Stimulated activated CD8-positive, alpha-beta memory T cell treated with anti-CD3 and anti-CD28 coated beads, Interleukin-15, amount 100 ng/mL, for 4 hours (primary cell): ENCODE measurements at places on chromosomes 11 and 22.

- DNase-seq = no peak
Measured at GRCh38 chr22:17093081-17093480, 8.3 kb downstream of the IL17RA start.

- DNase-seq = no peak
Measured at GRCh38 chr11:45745065-45745811, 59.7 kb upstream of the SLC35C1 start.

GRCh38 chr11:112315861-112316739 lies 55.4 kb upstream of the PLET1 start:
- DNase-seq = no peak

GRCh38 chr11:118820412-118821357 lies 29.7 kb upstream of the DDX6 start:
- DNase-seq = no peak

DNA sequence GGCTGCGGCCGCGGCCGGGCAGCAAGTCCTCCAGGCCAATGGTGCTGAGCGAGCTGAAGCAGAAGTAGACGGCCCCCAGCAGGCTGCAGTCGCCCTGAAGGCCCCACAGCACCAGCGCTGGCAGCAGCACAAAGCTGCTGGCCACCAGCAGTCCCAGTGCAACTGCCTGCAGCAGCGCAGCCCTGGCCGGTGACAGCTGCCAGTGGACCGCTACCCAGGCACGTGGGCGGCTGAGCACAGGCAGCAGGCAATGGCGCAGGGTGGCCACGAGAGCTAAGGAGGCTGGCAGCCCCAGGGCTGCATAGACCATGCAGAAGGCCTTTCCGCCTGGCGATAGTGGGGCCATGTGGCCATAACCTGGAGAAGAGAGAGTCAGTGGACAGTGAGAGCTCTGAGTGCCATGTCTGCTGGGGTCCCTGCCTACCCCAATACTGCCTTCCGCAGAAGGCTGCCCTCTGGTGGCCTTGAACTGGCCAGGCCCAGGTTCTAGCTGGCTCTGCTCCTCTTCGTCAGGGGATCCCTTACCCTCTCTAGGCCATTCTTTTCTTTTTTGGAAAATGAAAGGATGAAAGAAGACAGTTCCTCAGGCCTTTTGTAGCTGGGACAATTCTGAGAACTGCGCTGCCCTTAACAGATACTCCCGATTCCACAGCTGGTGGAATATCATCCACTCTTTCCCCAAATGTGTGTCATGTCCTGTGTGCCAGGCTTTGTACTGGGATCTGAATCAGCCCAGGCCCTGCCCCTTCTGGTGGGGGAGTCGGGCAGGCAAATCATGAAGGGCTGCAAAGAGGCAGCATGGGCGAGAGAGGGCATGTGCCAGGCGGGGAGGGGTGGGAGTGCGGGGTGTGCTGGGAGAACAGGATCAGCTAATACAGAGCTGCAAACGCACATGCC lies 1.8 kb downstream of the KCNK7 start:
- DNase-seq = no peak

- no peak for DNase-seq
Measured at GRCh38 chr11:108698844-108699642, 34.2 kb downstream of the DDX10 start.

DNA sequence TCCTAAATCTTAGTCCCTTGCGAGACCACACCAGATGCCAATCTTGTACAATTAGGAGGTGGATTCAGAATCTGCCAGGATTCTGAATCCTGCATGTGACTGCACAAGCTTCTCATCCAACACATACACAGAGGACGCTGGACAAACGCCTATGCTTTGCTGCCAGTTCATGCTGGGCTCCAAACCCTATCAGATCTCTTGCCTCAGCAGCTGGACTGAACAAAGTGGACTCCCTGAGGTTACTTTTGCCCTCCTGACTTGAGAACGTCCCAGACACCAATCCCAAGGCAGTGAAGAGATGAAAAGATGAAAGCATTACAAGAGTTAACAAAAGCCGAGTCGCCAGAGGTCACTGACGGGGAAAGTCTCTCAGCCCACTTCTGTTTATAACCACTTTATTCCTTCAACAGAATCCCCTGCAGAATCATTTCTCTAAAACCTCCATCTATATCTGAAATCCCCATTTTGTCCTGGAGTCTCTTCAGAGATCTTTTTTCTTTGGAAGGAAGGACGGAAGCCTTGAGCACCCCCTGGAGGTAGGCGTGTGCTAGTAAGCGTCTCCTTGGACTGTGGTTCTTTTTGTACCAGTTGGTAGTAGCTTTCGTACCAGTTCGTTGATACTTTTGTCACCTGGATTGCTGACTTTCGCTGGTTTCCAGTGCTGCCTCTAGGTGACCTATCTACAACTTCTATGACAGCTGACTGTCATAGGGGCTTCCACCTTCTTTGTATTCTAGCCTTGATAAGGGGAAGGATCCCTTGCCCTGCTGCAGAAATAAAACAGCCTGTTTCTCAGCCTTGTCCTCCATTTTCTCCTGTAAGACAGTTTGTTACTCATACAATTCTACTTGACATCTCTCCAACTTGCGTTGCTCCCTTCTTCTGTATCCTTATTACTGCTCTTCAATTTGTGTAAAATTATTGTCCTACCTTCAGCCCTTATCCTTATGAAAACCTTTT lies 26.1 kb upstream of the EED start:
- DNase-seq = peak; percentile 10

- DNase-seq = no peak
Measured at GRCh38 chr11:64765291-64765850, 5.6 kb upstream of the PYGM start.

- no peak for DNase-seq
Measured at GRCh38 chr22:32052936-32053791, 10.1 kb downstream of the SLC5A1 start.

GRCh38 chr11:110196884-110197420 lies 99.5 kb downstream of the RDX start:
- DNase-seq = no peak

DNA sequence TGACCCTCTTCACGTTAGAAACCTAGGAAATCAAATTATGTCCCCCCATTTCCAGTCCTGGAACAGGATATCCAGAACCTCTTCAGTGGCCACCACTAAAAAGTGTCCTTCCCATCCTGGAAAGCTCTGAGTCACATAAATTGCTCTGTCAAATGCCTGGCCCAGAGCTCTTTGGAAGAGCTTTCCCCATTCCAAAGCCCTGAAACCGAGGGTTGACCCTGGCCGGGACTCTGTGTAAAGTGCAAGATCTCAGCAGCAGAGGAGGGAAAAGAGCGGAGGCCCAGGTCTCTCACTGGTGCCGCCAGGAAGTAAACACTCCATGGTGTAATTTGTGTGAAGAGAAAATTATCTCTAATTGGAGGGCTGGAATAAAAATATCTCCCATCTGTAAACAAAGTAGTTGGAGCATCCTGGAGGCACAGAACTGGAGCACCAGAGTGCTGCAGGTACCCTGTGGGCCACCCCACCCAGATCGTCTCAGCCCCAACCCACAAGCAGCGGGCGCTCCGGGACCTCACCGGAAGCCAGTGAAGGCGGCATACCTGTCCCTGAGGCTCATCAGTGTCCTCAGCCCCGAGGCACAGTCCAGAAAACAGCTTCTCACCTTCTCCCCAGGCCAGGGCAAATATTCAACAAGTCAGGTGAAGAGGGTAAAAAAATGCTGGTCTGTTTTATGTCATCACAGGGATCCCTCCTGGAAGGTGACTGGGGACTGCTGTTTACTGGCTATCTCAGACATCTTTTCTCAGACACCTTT lies 4.7 kb upstream of the JAM3 start:
- no peak for DNase-seq

DNA sequence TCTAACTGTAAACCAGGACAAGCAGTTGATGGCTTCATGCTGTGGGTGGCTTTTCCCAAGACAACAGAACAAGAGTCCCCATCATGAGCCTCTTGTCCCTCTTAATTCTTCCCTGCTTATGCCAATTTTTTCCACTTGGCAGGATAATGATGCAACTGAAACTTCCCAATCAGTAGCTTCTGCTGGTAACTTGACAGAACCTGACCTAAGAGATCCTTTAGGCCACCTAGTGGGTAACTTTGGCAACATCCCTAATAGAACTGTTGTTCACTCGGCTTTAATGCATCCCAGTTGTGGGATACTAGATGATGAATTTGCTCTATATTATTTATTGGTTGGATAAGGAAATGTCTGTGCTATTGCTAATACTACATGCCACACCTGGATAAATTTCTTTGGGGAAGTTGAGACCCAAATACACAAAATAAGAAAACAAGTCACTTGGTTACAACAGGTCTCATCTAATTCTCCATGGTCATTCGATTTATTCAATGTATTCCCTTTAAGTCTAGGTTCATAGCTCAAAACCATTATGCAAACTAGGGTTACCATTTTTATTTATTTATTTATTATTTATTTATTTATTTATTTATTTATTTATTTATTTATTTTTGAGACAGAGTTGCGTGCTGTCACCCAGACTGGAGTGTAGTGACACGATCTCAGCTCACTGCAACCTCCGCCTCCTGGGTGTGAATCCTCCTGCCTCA lies 41.4 kb upstream of the NFAM1 start:
- no peak for DNase-seq
